ENCODE measurements at places on chromosomes 6 and 20.

DNA sequence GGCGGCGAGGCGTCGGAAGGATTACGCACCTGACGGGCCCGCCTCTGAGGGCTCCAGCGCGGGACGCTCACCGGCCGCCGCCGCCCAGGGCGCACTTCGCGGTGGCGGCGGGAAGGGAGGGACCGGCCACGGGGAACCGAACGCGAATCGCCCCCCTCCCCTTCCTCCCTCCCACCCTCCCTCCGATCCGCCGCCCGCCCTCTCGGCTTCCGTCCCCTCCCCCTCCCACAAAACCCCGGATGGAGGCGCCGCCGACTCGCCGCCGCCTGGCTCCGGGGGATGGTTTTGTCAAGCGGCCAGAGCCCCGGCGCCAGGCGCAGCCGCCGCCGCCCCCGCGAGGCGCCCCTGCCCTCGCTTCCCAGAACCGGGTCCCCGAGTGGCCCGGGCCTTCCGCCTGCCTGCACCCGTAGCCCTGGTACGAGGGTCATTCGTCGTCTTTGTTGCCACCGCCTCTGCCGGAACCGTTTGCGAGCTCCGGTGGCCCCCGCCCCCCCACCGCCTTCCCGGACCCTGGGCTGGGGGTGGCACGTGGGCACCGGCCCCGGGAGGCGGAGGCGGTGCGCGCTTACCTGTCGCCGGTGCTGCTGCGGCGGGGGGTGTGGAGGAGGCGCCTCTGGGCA is 398 bp downstream of the ZBTB2 start:
- DNase-seq = peak; percentile 45

GRCh38 chr6:138522611-138523010 is 23.3 kb upstream of the NHSL1 start:
- no peak for DNase-seq

DNA sequence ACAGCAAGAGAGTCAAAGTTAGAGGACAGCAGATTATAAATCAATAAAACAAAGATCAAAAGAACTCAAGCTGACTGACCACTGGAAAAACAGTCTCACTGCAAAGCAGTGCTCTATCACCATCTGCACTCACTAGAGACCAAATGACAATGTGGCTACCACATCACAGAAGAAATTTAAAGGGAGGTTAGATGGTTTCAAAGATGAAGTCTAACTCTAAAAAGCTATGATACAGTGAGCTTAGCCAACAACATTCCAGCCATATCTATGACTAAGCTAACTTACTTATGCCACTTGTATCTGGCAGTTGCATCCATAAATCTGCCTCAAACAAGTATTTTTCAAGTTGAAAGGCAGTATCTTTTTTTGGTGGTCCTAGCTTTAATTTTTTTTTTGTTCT is 68.6 kb downstream of the ARHGAP18 start:
- no peak for DNase-seq

- no peak for DNase-seq
Observed at GRCh38 chr6:31090275-31090972, 22.0 kb downstream of the C6orf15 start.

DNA sequence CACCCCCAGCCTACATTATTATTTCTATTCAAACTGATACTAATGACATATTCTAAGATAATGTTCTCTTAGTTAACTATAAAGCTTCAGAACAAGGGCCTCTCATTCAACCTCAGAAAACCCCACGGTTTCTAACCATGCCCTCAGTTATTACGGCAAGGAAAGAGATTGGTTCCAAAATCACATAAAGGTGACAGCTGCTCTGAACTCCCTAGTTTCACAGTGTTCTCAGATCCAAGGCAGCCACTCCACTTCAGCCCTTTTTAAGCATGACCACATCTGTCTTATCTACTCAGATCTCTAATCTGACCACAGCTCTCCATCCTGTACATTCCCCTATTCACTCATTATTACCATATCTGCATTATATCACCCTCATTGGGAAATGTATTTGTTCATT is 98.8 kb upstream of the CEP85L start:
- DNase-seq = no peak

DNA sequence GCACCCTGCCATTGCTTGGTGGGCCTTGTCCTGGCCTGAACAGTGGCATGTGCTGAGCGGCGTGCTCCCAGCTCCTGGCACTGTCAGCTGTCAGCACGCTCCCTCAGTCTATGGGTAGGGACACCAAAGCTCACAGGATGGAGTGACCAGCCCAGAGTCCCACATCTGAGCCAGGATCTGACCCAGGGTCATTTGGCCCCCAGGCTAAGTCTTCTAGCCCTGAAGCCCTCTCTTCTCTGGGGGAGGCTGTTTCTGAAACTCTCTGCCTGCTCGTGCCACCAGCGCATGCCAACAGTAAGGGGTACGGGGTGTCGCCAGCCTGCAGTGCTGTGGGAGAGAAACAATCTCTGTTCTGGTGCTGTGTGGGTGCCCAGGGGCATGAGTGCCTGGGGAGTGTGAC is 37.1 kb downstream of the CDH4 start:
- no peak for DNase-seq

DNA sequence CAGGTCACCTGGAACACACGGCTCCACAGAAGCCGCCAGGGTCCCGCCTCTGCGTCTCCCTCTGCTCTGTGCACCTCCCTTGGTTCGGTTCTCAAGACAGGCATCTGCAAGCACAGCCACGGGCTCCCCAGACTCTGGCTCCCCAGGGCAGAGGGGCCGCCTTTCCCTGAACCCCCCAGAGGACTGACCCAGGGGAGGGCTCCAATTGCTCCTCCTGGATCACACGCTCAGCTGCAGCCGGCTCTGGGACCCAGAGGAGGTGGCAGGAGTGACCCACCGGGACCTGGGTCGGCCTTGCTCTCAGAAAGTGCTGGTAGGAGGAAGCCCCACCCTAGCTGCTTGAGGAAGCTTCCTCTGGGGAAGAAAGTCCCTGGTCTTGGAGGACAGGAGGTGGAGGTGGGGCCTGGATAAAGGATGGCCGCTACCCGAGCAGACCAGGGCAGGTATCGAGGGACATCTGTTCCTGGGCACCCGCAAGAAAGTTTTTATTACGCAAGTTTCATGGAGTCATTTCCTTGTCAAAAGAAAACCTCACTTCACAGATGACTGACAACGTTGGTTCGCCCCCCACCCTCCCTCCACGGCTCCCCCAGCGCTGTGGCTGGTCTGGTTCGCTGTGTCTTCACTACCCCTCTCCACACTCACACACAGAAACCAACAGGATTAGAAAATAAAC is 103.9 kb upstream of the AFDN start:
- DNase-seq = no peak

DNA sequence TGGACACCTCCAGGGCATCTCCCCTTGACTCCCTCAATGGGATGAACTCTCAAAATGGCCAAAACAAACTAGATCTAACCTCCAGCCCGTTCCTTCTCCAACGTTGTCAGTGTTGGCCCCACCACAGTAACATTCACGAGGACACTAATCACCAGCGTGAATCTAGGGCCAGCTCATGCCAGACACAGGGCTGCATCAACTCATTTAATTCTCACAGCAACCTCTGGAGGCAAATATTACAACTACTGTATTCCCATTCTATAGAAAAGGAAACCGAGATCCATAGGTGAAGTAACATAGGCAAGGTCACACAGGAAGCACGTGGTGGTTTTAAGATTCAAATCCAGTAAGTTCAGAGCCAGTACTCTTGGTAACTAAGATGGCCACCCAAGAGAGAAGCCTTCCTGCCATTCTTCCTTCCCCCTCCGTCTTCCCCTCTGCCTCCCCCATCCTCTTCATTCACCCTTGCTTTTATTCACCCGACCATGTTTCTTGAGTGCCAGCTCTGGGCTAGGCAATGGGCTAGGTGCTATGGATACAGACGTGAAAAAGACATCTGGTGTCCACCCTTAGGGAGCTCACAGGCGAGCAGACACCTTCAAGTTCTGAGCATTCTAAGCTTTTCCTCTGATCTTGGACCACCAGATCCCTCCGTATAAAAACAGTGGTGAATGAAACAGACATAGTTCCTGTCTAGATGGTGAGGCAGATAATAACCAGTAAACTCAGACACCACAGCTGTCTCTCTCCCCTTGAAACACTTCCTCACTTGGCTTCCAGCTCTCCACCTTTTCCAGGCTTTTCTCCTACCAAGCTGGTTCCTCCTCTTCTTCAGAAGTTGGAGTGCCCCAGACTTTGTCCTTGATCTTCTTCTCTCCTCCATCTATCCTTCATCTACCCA is 9.6 kb downstream of the CCM2L start:
- no peak for DNase-seq

DNA sequence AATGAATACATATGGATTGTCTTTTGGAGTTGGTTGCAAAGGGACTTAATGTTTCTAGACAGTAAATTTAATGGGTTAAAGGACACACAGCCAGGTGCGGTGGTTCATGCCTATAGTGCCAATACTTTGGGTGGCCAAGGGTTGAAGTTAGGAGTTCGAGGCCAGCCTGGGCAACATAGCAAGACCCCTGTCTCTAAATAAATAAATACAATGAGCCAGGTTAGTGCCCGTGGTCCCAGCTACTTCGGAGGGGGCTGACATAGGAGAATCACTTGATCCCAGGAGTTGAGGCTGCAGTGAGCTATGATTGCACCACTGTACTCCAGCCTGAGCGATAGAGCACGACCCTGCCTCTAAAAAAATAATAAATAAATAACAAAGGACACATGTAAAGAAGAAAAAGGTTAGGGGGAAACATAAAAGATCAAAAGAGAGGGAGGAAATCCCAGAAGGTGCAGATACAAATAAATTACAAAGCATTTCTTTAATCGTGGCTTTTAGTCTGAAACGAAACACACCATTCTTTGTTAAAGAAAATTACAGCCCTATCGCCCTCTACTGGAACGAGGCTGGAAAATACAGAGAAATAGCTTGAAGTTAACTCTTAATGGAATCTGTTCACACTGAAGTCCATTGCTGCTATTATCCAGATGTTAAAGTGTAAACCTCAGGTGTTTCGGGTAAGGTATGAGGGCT is 42.6 kb upstream of the SCML4 start:
- DNase-seq = peak; percentile 21

DNA sequence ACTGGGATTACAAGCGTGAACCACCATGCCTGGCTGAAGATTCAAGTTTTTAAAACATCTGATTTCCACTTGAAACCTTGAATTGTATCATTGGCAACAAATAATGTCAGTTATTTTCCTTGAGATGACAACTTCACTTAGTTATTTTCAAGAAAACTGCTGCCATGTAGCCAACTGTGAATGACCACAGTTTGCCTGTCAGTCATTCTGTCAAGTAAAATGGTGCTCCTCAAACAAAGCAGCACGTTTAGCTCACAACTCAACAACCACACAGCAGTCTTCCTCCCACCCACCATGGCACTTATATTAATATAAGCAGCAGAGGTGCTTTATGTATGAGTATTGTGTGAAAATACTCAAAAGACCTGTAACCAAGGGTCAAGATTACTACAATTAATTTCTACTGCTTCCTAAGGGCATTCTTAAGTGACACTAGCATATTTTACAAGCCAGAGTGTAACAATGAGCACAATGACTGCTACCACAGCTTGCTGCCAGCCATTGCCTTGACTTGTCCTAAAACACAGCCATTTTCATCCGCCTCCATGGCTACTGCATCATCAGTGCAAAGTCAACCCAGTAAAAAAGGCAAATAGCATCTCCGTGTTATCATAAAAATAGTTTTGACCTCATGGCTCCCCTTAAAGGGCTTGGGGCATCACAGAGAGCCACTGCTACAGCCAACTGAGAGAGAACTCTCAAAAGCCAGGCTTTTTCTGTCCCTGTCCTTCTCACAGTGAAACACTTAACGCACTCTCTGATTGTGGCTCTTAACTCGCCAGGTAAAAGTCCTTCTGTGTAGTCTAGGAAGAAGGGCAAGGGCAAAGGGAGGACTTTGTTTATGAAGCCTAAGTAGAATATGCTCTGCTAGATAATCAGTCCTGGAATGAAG is 96.4 kb upstream of the TAB2 start:
- DNase-seq = no peak

DNA sequence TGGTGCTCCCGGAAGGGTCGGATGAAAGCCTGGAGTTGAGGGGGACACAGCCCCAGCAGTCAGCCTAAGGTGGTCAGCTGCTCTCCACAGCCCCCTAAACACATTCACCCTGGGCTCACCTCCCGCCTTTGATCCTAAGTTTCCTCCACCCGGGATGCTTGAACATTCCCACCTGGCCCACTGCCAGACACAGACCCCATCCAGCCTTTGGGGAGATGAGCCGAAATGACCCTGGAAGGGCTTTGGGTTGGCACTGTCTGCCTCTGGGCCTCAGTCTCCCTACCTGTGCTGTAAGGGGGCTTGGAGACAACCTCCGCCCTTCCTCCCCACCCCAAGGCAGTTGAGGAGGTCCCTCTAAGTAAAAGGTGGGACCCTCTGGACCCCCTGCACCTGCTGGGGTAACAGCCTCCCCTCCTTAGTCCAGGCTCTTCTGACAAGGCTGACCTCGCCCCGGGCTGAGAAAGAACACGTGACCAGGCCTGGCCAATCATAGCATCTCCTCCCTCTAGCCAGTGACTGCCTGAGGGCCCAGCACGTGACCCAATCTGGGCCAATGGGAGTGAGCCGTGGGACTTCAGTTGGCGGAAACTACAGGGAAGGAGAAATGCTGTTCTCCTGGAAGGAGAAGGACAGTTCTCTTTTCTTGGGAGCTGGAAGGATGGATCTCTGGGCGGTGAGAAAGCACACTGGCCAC is 16.9 kb upstream of the UBE2V1 start:
- DNase-seq = no peak

DNA sequence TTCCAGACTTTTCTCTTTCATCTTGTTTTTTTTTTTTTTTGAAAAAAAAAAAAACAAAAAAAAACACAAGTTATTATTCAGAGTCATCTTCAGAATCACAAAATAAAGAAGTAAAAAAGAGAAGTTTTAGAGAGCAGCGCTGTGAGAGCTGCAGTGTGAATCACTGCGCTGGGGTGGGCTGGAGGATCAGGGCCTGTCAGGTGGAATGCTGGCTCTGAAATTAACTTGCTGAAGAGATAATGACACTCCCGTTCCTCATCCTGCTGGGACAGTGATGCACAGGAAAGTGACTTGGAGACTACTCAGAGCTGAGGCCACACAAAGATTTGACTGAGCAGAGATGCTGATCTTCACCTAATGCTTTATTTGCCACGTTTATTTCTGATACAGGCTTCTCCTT is 42.7 kb upstream of the CLDN20 start:
- DNase-seq = no peak

DNA sequence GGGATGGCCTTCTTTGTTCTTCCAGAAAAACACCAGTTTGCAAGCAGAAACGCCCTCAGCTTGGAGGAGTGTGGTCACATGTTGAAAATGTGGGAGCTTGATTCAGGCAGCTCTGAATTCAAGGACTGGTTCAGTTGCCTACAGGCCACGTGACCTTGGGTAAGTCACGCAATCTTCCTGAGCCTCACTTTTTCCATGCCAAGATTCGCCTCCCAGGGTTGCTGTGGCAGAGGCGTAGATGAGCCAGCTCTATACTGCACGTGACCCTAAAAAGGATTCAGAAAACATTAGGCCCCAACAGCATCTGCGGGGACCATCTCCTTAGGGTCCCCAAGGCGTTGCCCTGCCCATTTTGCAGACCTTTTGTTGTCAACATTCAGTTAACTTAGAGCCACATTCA is 112.0 kb upstream of the SNX9 start:
- DNase-seq = no peak

- DNase-seq = no peak
Observed at GRCh38 chr6:105468850-105469249, 66.0 kb upstream of the PREP start.

All from fibroblast of skin of left quadriceps (primary cell).